ENCODE measurements at places on chromosomes 16 and 17. TPM values are rescaled to one million over a fixed set of nuclear protein-coding genes. Genes with fewer than 3 reads are reported as not detected.

Gene SHPK
- total RNA-seq, result 22.8 TPM

Gene NDRG4
- total RNA-seq, result 4.6 TPM

Gene DYNLRB2
- 4.8 TPM for total RNA-seq

Gene AOC2
- total RNA-seq, result 3.6 TPM

Gene TOM1L1
- total RNA-seq, result 55.7 TPM

Gene CSH1
- total RNA-seq, result not detected

Gene CSH2
- not detected for total RNA-seq

Gene TNK1
- total RNA-seq, result 12.3 TPM

Gene KRT17
- total RNA-seq, result 223 TPM

Gene ALOX15
- total RNA-seq, result 1.2 TPM

Gene PIK3R5
- total RNA-seq, result 8.4 TPM

Gene FBXW10
- total RNA-seq, result 1.1 TPM

DNA sequence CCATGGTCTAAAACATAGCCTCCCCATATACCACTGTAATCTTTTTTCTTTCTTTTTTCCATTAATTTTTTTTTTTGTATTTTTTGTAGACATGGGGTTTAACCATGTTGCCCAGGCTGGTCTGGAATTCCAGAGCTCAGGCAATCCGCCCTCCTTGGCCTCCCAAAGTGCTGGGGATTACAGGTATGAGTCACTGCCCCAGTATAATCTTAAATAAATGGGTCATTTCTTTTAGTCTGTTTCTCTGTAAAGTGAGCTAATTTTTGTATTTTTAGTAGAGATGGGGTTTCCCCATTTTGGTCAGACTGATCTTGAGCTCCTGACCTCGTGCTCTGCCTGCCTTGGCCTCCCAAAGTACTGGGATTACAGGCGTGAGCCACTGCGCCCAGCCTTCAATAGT, 5.7 kb upstream of the NME1 start:
- no peak for DNase-seq

DNA sequence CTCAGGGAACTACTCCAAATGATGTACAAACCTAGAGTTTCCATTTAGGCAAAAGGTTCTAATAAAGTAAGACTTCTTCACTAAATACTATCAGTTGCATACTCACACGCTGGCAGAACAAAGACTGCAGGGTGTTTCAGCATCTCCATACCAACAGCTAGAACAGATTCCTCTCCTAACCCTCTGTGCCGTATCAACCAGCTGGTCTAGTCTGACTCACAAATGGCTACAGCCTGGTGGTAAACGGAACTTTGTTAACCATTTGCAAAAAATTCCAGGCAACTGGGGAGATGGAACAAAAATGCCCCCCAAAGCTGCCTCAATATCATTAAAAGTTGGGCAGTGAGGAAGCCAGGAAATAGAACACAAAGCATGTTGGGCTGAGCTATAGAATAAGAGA, 217.1 kb downstream of the GRIN2A start:
- DNase-seq, result no peak

DNA sequence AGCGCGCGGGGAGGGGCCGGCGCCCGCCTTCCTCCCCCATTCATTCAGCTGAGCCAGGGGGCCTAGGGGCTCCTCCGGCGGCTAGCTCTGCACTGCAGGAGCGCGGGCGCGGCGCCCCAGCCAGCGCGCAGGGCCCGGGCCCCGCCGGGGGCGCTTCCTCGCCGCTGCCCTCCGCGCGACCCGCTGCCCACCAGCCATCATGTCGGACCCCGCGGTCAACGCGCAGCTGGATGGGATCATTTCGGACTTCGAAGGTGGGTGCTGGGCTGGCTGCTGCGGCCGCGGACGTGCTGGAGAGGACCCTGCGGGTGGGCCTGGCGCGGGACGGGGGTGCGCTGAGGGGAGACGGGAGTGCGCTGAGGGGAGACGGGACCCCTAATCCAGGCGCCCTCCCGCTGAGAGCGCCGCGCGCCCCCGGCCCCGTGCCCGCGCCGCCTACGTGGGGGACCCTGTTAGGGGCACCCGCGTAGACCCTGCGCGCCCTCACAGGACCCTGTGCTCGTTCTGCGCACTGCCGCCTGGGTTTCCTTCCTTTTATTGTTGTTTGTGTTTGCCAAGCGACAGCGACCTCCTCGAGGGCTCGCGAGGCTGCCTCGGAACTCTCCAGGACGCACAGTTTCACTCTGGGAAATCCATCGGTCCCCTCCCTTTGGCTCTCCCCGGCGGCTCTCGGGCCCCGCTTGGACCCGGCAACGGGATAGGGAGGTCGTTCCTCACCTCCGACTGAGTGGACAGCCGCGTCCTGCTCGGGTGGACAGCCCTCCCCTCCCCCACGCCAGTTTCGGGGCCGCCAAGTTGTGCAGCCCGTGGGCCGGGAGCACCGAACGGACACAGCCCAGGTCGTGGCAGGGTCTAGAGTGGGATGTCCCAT, 232.8 kb downstream of the SEC14L1 start:
- no peak for DNase-seq

GRCh38 chr16:28585674-28586073, 11.2 kb downstream of the SULT1A2 start:
- DNase-seq, result no peak

- DNase-seq, result no peak
Measured at GRCh38 chr16:51731160-51731559, 580.1 kb upstream of the SALL1 start.

DNA sequence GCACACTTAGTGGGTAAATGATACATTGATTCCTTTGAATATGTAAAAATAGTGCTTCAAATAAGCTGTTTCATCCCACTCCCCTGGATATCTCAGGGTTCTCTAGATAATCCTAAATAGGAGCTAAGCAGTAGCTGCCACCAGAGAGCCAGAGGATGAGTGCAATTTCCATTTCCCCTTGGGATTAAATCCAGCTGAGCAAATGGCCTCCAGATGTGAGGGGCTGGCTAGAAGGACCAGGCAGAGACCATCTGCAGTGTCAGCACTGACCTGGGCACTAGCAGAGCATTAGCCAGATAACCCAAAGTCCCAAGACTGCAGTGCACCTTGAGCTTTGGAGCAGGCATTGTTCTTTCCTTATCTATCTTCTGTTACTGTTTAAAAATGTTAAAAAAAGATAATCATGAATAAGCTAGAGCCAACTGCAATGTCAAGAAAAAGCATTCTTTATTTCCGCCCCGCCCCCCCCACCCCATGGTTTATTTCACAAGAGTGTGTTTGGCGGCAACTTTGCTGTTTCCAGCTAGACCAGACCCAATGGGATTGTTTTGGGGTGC, 19.5 kb downstream of the GPR179 start:
- DNase-seq, result no peak

- DNase-seq, result no peak
Measured at GRCh38 chr17:61161615-61162134, 238.0 kb upstream of the TBX2 start.

DNA sequence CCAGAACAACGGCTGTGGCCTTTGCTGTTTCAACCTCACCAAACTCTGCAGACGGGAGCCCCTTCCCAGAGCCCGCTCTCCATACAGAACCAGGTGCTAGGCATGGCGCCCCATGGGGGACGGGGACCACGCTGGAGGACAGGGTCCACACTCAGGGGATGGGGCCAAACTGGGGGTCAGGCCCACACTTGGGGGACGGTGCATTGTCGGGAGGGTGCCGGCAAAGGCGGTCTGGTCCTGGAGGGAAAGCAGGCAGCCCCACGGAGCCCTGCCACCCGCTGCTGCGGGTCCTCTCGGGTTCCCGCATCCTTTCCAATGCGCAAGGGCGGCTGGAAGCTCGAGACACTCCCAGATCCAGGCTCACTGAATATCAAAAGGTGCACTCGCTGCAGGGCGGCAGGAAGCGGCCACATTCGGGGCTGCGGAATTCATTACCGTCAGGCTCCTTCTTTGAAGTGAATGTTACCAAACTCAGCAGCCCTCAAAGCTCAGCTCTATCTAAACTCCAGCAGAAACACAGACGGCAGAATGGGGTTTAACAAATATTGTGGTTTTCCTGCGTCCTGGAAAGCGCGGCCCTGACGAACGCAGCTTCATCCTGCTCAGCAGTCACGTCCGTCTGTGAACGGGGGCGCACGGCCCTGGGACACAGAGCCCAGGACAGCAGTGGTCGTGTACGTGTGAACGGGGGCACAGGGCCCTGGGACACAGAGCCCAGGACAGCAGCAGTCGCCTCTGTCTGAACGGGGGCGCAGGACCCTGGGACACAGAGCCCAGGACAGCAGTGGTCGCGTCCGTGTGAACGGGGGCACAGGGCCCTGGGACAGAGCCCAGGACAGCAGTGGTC, 41.3 kb downstream of the LMF1 start:
- DNase-seq, result no peak

- peak; percentile 77 for DNase-seq
Measured at GRCh38 chr16:1297018-1297696, 12.3 kb upstream of the UBE2I start.

DNA sequence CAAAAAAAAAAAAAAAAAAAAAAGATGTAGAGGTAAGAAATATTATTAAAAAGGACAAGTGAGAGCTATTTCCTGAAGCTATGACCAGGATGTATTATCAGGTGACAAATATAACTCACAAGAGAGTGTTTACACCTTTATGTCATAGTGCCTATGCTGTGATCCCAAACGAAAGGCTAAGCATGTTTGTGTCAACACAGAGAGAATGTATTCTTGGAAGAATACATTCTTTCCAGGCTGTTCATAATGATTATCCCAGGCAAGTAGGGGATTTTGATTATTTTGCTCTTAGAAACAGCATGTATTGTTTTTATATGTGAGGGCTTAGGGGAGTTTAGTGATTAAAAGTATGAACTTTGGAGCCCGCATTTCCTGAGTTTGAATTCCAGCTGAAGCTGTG, 175.0 kb downstream of the SPECC1 start:
- no peak for DNase-seq

GRCh38 chr17:56583772-56584171, 9.7 kb upstream of the NOG start:
- no peak for DNase-seq

- DNase-seq, result no peak
Measured at GRCh38 chr16:9854675-9855074, 327.6 kb downstream of the GRIN2A start.

- no peak for DNase-seq
Measured at GRCh38 chr16:16155234-16155633, 68.1 kb downstream of the ABCC6 start.

GRCh38 chr17:82848022-82848592, 8.3 kb upstream of the ZNF750 start:
- DNase-seq, result no peak

DNA sequence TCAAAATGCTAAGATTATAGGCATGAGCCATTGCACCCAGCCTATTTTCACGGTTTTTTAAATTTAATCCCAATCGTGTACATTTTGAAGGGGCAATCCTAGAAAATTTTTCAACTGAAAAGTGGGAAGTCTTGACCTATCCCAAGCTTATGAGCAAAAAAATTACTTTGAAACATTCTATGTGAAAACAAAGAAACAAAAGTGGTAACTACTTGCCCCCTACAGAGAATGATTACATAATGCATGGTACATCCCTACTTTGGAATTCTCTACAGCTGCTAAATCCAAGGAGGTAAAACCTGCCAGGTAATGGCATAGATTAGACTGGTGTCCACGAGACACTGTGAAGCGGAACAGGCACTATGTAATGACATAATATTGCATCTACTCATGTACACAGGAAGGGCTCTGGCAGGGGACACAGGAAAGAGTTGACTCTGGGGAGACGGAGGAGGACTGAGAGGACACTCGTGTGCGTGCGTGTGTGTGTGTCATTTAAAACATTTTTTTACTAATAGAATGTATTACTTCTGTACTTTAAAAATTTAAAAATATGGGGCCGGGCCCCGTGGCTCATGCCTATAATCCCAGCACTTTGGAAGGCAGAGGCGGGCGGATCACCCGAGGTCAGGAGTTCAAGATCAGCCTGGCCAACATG, 15.7 kb downstream of the ASGR2 start:
- no peak for DNase-seq

DNA sequence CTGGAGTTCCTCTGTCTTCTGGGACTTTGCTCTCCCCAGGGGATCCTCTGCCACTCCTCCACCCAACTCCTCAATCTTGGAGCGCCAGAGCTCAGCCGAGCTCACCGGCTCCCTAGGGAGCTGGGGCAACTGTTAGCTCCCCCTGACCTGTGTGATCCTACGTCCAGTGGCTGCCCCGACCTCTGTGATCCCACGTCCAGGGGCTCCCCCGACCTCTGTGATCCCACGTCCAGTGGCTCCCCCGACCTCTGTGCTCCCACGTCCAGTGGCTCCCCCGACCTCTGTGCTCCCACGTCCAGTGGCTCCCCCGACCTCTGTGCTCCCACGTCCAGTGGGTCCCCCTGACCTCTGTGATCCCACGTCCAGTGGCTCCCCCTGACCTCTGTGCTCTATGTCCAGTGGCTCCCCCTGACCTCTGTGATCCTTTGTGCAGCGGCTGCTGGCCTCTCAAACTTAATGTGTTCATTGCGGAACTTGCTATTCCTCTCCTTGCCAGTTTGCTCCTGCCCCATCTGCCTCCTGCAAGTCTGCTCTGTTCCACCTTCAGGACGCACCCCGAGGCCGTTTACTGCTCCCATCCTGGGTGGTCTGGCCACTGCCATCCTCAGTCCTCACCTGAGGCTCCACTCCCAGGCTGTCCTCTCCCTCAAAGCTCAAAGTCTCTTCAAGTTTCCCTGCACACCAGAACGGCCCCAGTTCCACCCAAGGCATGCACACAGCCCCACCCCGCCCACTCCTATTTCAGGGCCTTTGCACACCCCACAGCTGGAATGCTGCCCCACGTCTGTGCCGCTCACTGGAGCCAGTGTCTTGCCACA, 2.8 kb downstream of the VPS9D1 start:
- no peak for DNase-seq

- no peak for DNase-seq
Measured at GRCh38 chr16:68233085-68233834, 2.7 kb downstream of the ESRP2 start.
